Left hindlimb (tissue), 1 donor: ENCODE measurements at places on chromosomes 2 and 18.

DNA sequence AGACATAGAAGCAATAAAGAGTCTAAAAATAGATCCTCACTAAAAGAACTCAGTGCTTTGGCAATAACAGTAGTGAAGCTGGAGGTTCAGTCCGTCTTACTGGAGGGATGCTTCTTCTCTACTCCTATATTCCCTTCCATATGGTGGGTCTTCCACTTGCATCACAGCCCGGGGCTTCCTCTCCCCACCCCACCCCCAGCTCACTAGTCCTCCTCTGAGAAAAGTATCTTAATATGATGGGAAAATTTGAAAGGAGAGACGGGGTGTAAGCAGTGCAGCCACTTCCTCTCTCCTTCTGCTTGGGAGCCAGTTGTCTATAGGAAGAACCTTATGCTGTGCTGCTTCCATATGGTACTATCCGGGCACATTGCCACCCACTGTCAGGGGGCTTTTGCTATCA lies 57.2 kb upstream of the SPOPL start:
- DNase-seq = no peak

DNA sequence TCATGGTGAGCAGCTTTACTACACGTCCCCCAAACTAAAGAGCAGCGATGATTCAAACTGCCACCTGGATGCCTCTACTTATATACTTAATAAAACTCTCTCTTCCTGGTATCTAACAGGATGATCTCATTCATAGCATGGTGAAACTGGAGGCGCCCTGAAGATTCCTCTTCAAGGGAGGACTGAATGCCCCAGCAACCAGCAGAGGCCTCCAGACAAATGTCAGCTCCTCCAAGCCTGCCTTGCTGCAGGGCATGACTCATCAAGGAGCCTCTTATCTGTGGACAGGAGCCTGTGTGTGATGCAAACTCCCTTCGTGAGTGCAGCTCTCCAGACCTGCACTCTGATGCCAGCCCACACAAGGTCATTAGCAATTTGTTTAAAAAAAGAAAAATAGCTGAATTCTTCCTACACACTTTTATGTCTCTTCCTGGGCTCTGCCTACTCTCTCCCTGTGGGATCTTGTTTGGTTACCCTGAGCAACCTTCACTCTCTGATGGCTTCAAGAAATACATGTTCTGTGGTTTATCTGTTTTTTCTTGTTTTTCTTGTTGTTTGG lies 30.2 kb downstream of the LONRF2 start:
- DNase-seq = no peak

- DNase-seq = peak; percentile 65
Observed at GRCh38 chr2:47043142-47043890, 111.8 kb downstream of the STPG4 start.

- DNase-seq = no peak
Observed at GRCh38 chr2:218318241-218318640, 25.9 kb upstream of the TMBIM1 start.

DNA sequence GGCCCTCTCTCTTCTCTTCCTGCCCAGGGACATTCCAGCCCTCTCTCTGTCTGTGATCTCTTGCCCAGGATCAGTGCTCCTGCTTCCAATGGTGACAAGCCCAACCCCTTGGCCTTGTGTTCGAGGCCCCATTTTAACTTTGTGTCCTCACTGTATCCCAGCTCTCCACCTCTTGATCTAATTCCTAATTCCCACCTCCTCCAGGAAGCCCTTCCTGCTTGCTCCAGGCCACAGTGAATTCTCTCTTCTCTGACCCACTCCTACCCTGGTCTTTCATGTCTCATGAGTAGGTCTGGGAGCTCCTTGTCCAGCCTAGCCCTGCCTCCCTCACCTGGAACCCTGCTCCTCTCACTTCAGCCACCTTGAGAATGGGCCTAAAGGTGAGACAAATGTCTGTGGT lies 249.1 kb downstream of the CELF4 start:
- no peak for DNase-seq

DNA sequence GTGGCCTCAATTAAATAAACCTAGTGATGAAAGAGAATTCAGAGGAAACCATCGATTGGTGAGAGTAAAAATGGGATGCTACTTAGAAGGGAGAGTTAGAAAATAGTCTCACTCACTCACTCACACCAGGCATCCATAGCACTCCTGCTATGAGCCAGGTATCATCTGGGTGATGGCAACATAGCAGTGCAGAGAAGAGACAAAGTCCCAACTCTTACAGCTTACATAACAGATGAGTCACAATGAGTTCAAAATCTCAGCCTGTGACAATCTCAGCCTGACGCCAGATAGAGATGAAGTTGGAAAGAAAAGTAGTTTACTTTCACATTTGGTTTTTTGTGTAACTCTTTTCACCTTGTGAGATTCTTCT lies 55.4 kb upstream of the THOC1 start:
- no peak for DNase-seq

DNA sequence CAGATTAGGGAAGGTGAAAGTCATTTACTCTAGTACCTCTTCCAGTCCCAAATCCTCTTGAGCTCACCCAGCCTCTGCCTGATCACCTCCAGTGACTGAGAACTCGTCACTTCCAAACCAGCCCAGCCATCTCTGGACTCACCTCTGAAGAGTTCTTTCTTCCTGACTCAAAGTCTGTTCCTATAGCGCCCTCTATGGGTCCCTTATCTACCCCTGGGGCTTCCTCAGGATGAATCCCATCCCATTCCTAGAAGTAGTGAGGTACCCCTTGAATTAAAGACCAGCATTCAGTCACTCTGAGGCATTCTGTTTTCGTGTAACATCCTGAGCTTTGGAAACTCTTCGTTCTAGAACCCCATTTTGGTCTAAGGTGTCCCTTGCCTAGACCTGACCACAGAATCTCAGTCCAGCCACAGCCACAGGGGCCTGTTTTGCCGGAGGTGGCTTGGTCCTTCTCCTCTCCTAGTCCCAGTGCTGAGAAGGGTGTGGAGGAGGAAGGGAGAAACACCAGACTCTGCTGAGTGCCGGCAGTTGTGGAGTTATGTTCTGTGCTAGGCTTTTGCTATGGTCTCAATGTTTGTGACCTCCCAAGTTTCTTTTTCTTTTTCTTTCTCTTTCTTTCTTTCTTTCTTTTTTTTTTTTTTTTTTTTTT lies 32.7 kb downstream of the SIX3 start:
- DNase-seq = no peak

DNA sequence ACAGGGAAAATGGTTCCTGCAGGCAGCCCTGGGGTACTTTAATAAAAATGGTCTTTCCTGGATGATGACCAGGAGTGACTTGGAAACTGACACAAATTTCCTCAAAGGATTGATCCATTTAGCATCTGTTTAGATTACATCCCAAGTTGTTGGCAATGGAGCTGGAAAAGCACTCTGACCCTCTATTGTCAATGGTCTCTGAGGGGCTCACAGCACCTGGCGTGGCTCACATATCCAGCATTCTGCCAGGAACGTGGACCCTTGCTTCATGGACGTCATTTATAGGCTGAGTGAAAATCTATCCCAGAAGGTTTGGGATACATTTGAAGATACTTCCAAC lies 43.8 kb downstream of the SERTAD2 start:
- no peak for DNase-seq

GRCh38 chr18:79936641-79937040 lies 14.8 kb downstream of the SLC66A2 start:
- DNase-seq = no peak

DNA sequence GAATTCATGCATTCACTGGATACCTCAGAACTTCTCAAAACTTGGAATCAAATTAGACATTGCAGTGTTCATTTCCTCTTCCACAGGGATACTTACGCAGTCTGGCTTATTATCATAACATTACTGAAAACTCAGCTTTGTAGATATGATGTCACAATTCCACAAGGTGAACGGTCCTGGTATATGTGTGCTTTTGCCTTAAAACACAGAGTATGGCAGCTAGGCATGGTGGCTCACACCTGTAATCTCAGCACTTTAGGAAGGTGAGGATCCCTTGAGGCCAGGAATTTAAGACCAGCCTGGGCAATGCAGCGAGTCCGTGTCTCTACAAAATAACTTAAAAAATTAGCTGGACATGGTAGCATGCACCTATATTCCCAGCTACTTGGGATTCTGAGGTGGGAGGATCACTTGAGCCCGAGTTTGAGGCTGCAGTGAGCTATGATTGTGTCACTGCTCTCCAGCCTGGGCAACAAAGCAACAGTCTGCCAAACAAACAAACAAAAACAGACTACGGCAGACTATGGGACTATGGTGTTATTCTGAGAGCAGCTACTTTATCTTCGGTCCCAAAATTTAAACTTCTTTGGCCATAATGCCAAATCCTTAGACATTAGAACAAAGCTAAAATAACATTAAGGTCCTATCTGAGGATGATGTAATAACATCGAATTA lies 1191.9 kb upstream of the SLC39A10 start:
- no peak for DNase-seq

GRCh38 chr2:230714136-230714480 lies 1.5 kb downstream of the CAB39 start:
- no peak for DNase-seq
